ENCODE measurements at places on chromosomes 2 and 18.
A peak's percentile ranks its signal among the peaks of the same experiment; 100 is the strongest.

DNA sequence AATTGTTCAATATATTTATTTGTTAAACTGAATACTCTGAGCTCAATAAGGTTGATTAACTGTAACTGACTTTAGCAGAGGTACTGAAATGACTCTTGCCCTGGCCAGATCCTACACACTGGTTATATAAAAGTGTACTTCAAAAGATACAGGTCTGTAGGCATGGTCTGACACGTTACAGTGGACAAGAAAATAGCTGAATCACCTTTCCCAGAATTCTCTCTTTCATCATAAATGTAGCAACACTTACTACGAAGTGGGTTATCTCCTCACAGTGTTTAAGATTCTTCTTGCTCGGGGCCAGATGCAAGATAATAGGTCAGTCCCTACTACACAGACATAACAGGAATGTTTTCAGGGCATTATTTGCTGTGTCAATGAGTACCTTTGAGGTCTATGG, 107.0 kb upstream of the ZC3H15 start:
- H3K27ac ChIP-seq, result no peak overlapping the region
- H3K27me3 ChIP-seq, result no peaks in the 10 kb centered on the region
- no peaks in the 10 kb centered on the region for H3K4me1 ChIP-seq
- H3K4me3 ChIP-seq, result no peak overlapping the region
- no peak for DNase-seq

DNA sequence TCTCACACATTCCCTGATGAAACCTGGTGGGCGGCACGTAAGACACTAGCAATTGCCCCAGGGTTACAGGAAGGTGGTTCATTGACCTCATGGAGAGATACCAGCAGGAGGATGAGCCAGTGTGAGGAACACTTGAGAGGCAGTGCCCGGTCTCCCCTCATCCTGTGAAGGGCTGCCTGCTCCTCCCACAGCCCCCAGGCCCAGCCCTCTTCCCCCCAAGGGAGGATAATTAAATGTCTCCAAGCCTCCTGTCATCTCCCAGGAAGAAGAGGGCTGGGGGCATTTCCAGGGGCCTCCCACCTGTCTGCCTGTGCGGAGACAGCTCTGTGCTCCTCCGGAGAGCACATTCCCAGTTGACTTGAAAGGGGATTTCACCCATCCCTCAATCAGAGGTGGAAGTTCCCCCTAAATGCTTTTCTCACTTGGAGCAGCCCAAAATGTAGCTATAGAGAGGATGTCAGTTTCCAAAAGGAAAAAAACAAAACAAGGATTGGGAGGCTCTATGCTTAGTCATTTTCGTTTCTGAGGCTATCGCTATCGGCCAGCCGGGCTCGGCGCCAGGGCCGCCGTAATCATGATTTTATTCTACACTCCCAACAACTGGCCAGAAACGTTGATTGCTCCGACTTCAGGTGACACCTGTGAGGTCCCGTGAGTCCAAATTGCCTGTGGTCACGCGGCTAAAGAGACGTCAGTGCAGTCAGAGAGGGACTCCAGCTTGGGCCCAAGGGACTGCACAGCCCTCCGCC, 7.1 kb downstream of the KCNF1 start:
- H3K27ac ChIP-seq, result no peak overlapping the region
- no peak overlapping the region for H3K4me3 ChIP-seq
- DNase-seq, result no peak
- peaks cover 69% of the 10 kb centered on the region for H3K27me3 ChIP-seq
- no peaks in the 10 kb centered on the region for H3K36me3 ChIP-seq

GRCh38 chr2:20371323-20372025, 20.8 kb upstream of the PUM2 start:
- H3K4me3 ChIP-seq, result no peak overlapping the region
- no peaks in the 10 kb centered on the region for H3K4me1 ChIP-seq
- no peak for DNase-seq

DNA sequence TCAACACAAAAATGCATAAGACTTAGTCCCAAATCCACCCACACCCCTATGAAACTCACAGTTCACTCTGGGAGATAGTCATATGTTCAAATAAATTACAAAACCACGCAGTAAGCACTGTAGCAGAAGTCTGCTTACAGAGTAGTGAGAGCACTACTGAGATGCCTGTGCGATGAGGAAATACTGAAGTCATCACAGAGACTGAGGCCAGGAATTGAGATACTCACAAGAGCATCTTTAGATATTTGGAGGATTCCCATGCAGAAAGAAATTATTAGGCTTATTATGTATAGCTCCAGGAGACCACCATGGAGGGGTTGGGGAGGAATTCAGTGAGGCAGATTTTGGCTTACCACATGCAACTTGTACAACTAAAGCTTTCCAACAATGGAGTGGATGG, 82.3 kb downstream of the ANTXR1 start:
- no peaks in the 10 kb centered on the region for H3K27me3 ChIP-seq
- H3K4me1 ChIP-seq, result peaks cover 1% of the 10 kb centered on the region
- no peak overlapping the region for H3K4me3 ChIP-seq
- no peaks in the 10 kb centered on the region for H3K36me3 ChIP-seq

DNA sequence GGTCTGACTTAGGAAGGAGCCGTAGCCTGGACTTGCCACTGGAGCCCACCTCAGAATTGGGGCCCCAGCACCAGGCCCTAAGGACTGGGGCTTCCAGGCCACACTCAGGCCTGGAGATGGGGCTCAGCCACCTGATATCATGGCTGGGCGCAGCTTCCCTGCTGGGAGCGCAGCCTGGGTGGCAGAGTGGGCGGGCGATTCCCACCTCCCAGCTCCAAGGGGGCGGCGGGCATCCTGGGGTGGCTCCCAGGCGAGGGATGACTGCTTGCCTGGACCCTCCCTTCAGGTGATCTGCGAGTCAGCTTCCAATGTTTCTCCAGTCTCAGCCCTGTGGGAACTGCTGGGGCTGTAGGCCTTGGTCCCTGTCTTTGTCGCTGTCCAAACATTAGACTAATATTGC, 20.1 kb downstream of the GPR35 start:
- no peak overlapping the region for H3K27ac ChIP-seq
- no peak for DNase-seq
- H3K36me3 ChIP-seq, result no peaks in the 10 kb centered on the region
- H3K27me3 ChIP-seq, result peaks cover 29% of the 10 kb centered on the region
- peaks cover 2% of the 10 kb centered on the region for H3K4me1 ChIP-seq
- H3K4me3 ChIP-seq, result no peak overlapping the region

DNA sequence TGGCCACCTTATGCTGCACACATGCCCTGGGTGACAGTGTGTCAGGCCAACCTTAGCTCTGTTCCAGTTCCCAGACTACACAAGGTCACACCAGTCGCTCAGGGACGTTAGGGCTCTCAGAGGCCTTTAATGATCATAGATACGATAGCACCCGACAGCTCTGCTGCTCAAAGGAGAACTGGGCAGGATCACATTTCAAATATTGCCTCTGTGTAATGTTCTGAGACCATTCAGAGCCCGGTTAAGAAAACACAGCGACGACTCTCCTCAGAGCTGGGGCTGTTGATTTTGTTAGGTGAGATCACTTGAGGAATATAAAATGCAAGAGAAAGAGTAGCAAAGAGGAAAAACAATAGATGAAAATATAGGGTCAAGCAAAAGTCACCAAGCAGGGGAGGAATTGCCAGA, 166.6 kb upstream of the TANK start:
- H3K27ac ChIP-seq, result no peak overlapping the region
- H3K27me3 ChIP-seq, result no peaks in the 10 kb centered on the region
- peaks cover 2% of the 10 kb centered on the region for H3K4me1 ChIP-seq
- no peak overlapping the region for H3K4me3 ChIP-seq

GRCh38 chr2:128286011-128286721, 32.5 kb downstream of the HS6ST1 start:
- DNase-seq, result peak; percentile 48
- peaks cover 21% of the 10 kb centered on the region for H3K4me1 ChIP-seq
- no peak overlapping the region for H3K27ac ChIP-seq
- H3K36me3 ChIP-seq, result peaks cover 50% of the 10 kb centered on the region
- H3K27me3 ChIP-seq, result no peaks in the 10 kb centered on the region

DNA sequence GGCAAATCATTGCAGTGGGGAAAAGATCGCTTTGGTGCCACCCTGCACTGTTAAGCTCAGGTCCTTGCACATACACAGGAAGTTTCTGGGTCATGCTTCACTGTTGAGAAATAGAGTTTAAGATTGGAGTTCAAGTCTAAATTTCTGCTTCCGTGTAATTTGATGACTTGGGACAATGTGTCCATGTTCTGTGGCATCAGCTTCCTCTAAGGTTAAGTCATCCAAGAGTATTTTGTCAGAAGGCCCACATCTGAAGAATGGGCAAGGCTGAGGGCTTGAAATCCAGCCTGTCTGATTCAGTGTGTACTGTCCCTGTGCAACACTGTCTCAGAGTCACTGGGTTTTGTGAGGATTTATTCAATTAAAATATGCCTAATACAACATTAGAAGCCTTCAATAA, 880.7 kb downstream of the SUCLG1 start:
- H3K36me3 ChIP-seq, result no peaks in the 10 kb centered on the region
- no peak overlapping the region for H3K4me3 ChIP-seq
- no peak for DNase-seq
- no peaks in the 10 kb centered on the region for H3K4me1 ChIP-seq
- H3K27me3 ChIP-seq, result no peaks in the 10 kb centered on the region
- no peak overlapping the region for H3K27ac ChIP-seq

DNA sequence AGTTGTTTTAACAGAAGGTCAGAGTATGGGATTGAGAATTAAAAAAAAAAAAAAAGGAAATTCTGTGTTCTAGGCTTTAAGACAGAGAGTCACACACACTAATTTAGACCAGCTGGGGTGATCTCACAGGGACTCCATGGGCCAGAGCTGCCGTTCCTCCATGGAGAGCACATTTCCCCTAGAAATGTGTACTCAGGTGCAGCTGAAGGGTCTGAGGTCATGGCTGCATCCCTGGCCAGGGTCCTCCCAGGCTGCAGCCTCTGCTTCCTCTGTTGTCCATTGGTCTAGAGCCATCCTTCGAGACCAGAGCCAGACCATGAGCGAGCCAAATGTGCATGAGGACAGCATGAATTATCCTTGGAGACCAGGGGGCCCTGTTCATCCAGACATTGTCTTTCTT, 190.1 kb upstream of the TNP1 start:
- no peaks in the 10 kb centered on the region for H3K36me3 ChIP-seq
- peaks cover 11% of the 10 kb centered on the region for H3K27me3 ChIP-seq
- no peak for DNase-seq
- peaks cover 3% of the 10 kb centered on the region for H3K4me1 ChIP-seq
- no peak overlapping the region for H3K4me3 ChIP-seq

DNA sequence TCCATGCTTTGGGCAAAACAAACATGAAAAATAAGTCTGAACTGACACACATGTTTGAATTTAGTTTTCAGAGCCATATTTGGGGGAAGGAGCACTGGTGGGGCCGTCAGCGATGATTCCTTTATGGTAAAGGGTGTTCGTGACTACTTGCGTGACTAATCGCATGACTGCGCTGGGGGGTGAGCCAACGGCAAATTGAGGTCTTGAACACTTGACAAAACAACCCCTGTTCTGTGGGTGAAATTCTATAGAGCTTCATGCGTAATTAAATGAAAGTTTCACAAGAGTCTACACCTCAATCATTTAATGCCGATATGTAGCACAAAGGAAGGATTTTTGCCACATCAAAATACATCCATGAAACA, 127.5 kb upstream of the CYP1B1 start:
- H3K36me3 ChIP-seq, result no peaks in the 10 kb centered on the region
- H3K27me3 ChIP-seq, result no peaks in the 10 kb centered on the region
- H3K4me1 ChIP-seq, result no peaks in the 10 kb centered on the region

GRCh38 chr18:41326311-41326710, 628.7 kb upstream of the PIK3C3 start:
- no peak overlapping the region for H3K27ac ChIP-seq
- H3K4me1 ChIP-seq, result no peaks in the 10 kb centered on the region

DNA sequence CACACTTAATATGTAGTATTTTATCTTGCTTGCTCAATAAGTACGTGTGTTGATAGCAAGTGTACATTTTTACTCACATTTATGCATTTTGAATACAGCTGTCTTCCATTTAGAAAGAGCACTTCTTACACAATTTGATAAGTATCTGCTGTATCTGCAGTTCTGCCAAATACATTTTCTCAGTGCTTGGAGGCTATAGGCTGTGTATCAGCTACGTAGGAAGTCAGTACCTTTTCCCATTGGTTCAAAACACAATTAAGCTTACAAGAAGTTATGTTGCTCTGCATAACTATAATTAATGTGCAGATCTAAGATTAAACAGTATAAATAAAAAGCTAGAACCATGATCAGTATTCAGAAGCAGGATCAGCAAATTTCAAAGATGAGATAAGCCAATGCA, 503.6 kb upstream of the SMIM21 start:
- no peaks in the 10 kb centered on the region for H3K4me1 ChIP-seq
- H3K4me3 ChIP-seq, result no peak overlapping the region
- H3K36me3 ChIP-seq, result no peaks in the 10 kb centered on the region

DNA sequence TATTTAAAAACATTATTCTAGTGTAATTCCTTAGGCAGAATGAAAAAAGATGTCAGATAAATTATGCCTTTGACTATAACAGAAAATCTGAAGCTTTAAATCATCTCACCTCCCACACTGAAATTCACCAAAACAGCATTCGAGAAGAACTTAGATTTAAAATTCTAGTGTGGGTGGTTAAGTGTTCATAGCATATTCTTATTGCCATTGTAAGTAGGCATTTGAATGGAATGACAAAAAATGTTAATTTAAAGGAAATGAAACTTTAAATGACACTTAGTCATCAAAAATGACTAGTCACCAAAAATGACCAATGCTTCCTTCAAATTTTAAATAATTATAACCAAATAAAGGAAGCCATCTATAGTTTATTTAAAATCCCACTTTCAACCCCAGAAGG, 7.0 kb upstream of the ZNF407 start:
- no peak overlapping the region for H3K4me3 ChIP-seq
- no peaks in the 10 kb centered on the region for H3K36me3 ChIP-seq
- H3K27ac ChIP-seq, result no peak overlapping the region
- no peaks in the 10 kb centered on the region for H3K4me1 ChIP-seq

All from mesenchymal stem cell (in vitro differentiated cells and primary cell).